ENCODE measurements at places on chromosomes 6 and 20.

DNA sequence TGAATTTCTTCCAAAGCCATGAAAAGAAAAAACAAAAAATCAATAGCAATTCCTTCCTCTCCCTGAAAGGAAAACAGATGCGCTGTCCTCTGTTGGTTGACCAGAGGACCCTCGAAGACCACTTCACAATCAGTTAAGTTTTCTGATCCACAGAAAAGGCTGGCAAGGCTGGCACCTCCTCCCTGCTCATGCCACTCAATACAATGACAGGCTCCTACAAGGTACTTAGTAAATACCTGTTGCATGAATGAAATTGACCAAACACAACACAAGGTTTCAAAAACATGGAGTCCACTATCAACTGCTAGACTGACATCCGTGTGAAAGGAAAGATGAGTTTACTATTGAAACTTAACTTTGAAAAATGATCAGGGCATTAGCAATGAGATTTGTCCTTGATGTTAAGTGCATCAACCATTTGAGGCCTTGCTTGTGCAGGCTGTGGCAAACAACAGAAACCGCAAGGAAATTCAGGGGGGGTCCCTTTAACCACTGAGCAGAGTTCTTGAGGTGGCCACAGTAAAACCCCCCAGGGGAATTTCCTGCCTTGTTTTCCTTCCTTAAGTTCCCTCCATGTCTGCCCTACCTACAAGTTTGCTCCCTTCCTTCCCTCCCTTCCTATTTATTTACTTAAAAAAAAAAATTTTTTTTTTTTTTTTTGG lies 27.9 kb upstream of the RTF2 start:
- no peak for DNase-seq

GRCh38 chr6:5199702-5200101 lies 61.0 kb downstream of the LYRM4 start:
- no peak for DNase-seq

DNA sequence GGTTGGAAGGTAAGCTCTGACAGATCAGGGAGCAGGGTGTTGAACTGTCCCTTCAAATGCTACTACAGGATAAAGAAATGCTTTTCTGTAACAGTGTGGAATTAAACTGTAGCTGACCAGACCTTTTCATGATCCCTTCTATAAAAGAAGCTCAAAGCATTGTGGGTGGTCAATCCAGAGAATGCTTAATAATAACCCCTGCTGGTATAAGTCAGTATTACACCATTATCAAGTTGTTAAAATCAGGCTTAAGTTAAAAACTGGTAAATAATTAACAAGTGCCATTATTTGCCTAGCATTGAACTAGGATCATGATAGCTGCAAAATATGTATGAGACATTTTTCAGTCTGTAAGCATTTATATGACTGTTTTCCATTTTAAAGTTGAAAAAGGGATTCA lies 468.9 kb downstream of the PKHD1 start:
- DNase-seq: no peak

DNA sequence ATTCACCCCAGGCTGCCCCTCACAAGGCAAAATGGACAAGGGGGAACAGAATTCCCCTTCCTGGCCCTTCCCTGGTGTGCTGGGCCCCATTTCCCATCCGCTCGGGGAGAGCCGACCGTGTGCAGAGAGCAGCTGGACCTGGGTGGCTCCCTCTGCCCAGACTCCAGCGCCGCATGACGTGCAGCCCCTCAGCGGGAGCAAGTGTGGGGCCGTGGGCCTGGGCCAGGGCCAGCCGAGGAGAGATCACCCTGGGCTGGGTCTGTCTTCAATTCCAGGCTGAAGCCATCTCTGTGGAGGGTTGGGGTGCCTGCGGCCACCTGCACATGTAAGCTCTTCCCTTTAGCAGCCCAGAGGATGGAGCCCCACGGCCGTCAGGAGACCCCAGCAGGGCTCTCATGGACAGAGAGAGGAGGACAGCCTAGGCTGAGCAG lies 241.8 kb downstream of the TTLL2 start:
- no peak for DNase-seq

- DNase-seq: peak; percentile 47
Measured at GRCh38 chr6:33014841-33015634, 5.6 kb upstream of the HLA-DOA start.

- DNase-seq: no peak
Measured at GRCh38 chr6:167404385-167405049, 79.6 kb downstream of the TTLL2 start.

- no peak for DNase-seq
Measured at GRCh38 chr20:12016291-12016690, 98.6 kb downstream of the BTBD3 start.

DNA sequence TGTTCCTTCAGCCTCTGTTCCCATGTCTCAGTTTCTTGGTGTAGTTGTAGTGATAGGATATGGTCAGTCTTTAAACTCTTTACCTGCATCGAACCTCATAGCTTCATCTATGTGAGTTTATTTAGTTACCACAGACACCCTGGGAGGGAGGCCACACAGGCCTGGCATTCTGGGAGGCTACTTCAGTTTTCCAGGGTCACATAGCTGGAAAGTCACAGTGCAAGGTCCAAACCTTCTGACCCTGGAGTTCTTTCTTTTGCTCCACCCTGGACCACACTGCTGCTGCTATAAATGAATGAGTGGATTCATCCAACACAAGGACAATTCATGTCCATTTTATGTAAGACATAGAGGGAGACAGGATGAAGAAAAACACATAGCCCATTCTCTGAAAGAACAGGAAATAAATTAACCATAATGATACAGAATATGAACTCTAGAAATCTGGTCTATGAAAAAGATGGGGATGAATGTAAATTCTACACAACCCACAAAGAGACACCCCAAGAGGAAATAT lies 60.8 kb downstream of the LAMA4 start:
- DNase-seq: no peak

DNA sequence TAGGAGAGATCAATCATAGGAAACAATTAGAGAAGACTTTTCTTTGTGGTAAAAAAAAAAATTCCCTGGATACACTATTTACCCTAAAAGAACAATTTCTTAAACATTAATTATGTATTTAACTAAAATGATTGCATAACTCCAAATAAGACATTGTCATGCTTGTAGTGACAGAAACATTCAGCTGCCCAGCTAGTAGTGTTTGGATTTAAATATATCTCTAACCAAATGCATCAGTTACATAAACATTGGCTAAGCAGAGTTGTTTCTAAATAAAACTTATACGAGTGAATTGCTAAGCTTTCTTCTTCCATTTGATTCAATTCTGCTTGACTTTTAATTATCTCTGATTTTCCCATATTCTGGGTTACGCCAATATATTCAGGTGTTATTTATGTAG lies 23.7 kb downstream of the MLIP start:
- no peak for DNase-seq

DNA sequence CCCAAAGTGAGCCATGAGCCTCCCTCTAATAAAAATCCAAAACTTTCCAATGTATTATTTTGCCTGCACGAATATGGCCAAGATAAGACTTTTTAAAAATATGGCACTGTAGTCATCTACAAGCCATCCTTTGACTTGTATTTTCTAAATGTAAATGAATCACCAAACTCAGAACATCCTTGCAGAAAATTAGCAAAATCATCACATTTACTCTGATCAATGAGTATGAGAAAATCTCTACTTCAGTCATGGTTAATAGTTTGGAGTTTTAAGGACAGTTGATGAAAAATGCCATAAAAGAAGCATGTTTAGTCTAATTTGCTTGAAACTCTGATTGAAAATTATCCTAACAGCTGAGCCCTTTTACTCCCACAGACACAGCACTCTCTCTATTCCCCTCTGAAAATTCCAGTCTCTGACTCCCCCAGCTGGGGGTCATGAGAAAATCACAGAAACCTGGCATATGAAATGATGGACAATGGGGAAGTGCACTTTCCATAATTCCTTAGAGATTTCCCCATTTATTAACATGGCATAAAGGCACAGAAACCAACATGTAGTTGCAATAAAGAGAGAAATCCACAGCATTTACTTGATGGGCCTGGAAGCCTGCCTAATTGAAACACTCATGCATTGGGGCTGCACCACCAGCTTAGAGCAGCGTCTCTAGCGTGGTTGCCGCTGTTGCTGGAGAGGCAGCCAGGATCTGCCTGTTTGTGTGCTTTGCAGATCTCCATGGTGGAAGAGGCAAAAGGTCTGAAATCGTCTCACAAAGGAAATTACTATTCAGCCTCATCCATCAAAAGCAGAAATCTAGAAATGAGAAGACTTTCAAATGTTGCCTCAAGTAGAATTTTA lies 214.0 kb downstream of the WDR27 start:
- peak; percentile 15 for DNase-seq

GRCh38 chr20:5945963-5946362 lies 4.4 kb downstream of the TRMT6 start:
- no peak for DNase-seq

- no peak for DNase-seq
Measured at GRCh38 chr6:163243083-163243482, 171.4 kb upstream of the QKI start.

DNA sequence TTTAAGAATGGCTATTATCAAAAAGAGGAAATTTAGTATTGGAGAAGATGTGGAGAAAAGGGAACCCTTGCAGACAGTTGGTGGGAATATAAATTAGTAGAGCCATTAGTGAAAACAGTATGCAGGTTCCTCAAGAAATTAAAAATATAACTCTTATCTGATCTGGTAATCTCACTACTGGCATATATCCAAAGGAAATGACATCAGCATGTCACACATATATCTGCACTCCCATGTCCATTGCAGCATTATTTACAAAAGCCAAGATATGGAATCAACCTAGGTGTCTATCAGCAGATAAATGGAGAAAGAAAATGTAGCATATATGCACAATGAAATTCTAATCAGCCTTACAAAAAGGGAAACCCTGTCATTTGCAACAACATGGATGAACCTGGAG lies 2.6 kb downstream of the SIRPG start:
- DNase-seq: no peak

- DNase-seq: no peak
Measured at GRCh38 chr6:501891-502601, 110.5 kb downstream of the IRF4 start.

- DNase-seq: no peak
Measured at GRCh38 chr20:60048634-60049521, 90.7 kb downstream of the CDH26 start.

GRCh38 chr6:109718991-109719390 lies 27.9 kb downstream of the FIG4 start:
- no peak for DNase-seq
